ENCODE measurements at places on chromosomes 13 and 19.

DNA sequence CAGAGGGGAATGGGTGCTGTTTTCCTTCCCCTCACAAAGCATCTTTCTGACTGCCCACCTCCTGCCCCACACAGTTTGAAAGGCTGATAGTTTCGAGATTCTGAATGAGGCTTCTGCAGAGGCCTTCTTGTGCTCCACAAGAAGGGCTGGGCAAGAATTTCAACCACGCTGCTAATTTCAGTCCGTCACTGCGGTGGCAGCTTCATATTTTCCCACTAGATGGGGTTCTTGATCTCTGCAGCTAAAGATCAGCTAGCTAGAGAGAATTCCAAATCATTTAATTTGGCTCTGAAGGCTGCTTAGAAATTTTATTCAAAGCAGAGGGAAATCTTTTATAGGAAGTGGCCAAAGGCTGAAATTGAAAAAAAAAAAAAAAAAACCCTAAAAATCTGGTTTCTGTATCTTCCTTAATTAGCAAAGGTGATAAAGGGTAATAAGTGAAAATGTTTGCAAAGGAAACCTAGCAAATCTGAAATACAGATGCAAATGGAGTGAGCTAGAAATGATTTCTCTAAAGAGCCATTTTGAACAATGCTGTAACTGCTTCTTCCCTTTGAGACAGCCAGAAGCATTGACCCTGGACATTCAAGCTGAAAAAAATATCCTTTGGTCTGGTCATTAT lies 38.0 kb upstream of the C13orf42 start:
- DNase-seq = no peak

DNA sequence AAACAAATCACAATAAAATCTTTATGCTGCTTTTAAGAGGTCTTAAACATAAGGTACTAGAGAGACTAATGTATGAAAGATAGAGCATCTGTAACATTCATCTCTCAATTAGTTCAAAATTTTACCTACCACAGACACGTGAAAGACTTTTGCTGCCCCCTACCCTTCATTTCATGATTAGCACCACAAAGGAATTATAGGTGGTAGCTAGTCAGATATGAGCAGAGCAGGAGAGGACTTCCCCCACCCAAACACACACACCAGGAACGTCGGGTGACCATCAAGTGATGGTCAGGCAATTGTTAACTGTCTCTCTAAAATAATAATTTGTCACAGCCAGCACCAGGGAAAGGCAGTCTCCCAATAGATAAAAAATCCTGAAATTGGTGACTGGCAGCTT lies 1531.7 kb upstream of the SPRY2 start:
- DNase-seq = no peak

DNA sequence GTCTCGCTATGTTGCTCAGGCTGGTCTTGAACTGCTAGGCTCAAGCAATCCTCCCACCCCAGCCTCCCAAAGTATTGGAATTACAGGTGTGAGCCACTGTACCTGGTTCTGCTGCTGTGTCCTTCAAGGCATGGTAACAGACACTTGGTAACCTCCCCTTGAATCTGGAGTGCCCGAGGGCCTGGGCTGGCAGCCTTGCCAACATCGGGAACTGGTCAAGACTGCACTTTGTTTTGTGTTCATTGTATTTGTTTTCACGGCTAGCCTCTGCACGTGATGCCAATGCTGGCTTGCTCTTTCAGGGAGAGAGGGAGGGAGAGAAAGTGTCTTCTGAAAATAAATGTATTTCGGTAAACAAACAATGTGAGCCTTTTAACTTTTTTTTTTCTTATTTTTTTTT lies 12.0 kb downstream of the CERS4 start:
- DNase-seq = no peak

GRCh38 chr13:26811581-26811980 lies 51.0 kb upstream of the GPR12 start:
- no peak for DNase-seq

Measured in CD4-positive, alpha-beta T cell treated with Interleukin-6 for 4 hours (primary cell).